Choroid plexus epithelial cell (primary cell): ENCODE measurements at places on chromosomes 5 and 9.

- no peak for DNase-seq
Measured at GRCh38 chr5:142946547-142947426, 176.6 kb downstream of the ARHGAP26 start.

DNA sequence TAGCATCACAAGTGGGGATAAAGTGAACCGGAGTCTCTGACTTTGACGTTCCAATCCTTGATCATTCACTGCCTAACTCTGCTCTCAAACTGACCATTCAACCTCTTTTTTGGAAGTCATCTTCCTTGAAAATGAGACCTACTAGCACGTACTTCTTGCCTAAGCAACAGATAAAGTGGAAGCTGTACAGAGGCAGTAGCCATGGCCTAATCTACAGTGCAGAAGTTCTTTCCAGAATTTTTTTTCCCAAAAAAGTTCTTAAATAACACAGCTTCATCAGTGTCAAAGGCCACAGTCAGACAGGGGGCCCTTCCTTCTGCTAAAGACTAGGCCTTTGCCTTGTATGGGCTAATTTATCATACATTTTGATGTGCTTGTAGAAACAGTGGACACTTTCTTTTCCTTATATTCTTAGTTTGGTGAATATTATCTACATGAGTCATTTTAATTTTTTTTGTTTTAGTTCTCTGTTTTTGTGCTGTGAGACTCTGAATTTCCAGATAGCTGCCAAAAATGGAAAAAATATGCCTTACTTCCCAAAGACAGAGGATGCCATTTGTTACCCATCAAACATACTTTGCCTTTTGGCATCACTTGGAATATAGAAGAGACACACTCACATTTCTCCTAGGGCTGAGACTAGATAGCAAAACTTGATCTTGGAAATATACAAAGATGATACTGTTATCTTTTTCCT is 96.3 kb upstream of the VCAN start:
- DNase-seq, result peak; percentile 16

GRCh38 chr5:91028499-91028956 is 354.6 kb downstream of the ARRDC3 start:
- DNase-seq, result no peak

GRCh38 chr9:21690561-21690960 is 111.9 kb upstream of the MTAP start:
- peak; percentile 54 for DNase-seq

DNA sequence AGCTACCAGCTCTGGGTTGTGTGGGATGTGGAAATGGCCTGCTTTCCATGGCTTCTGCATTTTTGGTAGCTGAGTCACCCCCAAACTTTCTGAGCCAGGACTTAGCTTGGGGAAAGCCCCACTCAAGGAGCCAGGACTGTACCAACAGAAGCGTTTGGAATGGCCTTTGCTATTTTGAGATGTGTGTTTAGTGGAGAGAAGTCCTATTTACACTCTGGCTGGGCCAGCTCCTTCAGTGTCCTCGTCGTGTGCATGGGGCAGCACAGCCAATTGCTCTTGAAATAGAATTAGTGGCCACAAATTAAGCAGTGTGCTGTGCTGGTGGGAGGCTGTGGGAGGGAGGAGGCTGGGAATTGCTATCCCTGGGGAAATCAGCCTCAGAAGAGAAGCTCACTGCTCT is 51.6 kb downstream of the ENTREP1 start:
- DNase-seq, result peak; percentile 82

DNA sequence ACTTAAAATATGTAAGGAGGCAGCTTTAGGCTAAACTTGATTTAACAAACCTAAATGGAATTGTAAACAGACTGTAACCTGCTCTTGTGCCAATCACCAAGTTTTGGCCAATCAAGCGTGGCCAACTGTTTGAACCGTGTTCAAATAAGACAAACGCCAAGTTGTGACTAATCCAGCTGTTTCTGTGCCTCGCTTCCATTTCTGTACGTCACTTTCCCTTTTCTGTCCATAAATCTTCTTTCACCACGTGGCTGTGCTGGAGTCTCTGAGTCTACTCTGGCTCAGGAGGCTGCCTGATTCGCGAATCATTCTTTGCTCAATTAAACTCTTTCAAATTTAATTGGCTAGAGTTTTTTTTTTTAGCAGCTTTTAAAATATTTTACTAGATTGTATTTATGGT is 71.3 kb downstream of the LIX1 start:
- no peak for DNase-seq

- DNase-seq, result no peak
Measured at GRCh38 chr5:113807427-113807991, 294.0 kb downstream of the YTHDC2 start.

DNA sequence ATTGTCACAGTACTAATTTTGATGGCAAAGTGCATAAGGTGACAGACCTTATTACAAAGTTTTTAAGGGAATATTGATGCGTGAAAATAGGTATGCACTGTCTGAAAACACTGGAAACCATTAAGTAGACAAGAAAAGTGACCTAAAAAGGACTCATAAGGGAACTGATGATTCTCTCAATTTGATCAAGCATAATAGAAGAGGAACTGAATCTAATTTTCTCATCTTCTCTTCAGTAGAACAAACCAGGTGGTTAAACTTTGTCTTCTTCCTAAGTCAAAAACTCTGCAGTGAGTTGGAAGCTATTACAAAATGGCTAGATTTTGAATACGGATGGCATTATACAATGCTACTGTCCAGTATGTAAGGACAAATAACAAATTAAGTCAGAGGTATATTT is 53.4 kb downstream of the RNF145 start:
- DNase-seq, result no peak

DNA sequence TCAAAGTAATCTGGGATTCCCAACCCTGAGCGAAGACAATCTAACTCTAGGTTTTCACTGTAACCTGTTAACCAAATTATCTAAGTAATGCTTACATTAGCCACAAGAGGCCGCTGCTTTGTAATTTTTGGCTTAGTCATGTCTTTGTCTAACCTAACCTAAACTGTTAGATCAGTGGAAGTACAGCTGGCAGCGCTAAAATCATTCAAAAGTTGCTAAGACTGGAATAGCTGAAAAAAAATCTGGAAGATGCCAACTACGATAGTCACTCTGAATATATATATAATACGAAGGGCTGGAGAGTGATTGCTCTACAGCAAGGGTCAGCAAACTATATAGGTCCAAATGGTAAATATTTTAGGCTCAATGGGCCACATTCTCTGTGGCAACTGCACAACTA is 60.2 kb downstream of the FBXO38 start:
- DNase-seq, result peak; percentile 84

- DNase-seq, result no peak
Measured at GRCh38 chr5:127019928-127020327, 10.4 kb downstream of the MARCHF3 start.

DNA sequence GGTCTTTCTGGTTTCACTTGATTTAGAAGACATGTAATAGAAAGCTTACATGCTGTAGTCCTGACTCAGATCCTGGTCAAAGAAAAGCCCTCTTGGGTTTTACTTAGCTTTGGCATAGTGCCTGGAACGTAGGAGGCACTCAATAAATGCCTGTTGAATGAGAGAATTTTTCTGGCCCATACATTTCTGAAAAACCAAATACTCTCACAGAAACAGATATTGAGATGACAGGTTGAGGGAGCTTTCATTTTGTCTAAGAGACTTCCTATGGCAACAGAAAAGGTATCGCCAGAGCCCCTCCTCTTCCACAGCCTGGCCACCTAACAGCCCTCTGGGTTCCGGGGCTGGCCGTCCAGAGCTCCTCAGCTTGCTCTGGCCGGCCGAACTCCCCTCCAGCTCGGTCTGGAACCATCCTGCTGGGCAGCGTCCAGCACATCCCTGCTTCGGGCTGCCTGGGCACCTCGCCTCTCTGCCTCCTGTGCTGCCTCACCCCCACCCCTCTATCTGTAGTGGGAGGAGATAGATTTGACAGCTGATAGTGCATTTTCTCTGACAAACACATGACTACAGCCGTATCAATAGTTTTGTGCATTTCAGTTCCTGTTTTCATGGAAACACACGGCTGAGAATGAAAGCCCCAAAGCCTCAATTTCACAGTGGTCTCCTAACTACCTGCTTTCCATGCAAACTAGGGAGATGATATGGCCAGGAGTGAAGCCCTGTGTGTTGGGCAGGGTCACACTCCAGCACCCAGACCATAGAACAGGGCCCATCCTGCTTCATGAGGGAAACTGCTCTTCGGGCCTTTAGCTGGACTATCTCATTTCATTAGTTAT is 1.1 kb downstream of the IL4 start:
- DNase-seq, result peak; percentile 97

DNA sequence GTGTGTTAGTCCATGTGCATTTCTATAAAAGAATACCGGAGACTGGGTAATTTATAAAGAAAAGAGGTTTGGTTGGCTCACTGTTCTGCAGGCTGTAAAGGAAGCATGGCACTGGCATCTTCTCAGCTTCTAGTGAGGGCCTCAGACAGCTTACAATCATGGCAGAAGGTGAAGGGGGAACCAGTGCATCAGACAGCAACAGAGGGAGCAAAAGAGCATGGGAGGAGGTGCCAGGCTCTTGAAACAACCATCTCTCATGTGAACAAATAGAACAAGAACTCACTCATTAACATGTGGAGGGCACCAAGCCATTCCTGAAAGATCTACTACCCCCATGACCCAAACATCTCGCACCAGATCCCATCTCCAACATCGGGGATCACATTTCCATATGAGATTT is 89.2 kb upstream of the IL33 start:
- DNase-seq, result no peak

DNA sequence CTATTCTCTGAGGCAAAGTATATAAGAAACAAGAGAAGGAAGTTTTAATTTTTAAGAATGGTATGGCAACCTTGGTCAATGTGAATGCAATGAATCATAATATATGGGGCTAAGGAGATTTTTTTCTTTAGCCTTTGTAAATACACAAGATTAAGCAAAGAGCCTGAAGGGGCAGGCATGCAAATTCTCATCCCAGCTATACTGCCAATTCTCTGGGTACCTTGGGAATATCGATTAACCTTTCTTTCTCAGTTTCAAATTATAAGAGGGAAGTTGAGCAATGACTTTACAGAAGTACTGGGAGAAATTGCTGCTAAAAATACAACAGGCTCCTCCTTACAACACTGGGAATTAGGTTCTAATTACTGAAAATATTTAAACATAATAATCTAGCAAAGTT is 97.5 kb downstream of the MRPS27 start:
- DNase-seq, result no peak

DNA sequence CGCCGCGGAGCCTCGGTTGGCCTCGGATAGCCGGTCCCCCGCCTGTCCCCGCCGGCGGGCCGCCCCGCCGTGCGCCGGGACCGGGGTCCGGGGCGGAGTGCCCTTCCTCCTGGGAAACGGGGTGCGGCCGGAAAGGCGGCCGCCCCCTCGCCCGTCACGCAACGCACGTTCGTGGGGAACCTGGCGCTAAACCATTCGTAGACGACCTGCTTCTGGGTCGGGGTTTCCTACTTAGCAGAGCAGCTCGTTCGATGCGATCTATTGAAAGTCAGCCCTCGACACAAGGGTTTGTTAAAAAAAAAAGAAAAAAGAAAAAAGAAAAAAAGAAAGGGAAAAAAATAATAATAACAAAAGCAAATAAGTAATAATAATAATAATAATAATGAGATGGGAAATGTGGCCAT is 112.8 kb downstream of the GCNT1 start:
- DNase-seq, result no peak

- DNase-seq, result no peak
Measured at GRCh38 chr5:82564963-82565362, 286.8 kb upstream of the RPS23 start.

DNA sequence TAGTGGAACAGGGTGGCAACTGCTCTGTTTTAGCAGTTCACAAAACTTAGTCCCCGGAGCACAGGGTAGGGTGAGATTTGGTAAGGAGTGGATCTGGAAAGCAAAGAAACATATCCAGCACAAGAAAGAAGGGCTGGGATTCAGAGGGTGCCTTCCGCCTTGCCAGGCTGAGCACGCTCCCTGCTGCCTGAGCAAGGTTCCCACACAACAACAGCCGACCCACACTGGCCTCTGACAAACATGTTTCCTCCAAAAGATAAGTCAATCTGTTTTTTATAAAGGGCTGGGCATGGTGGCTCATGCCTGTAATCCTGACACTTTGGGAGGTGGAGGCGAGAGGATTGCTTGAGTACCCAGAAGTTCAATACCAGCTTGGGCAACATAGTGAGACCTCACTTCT is 45.8 kb downstream of the RAB3C start:
- DNase-seq, result no peak

GRCh38 chr5:72141440-72142355 is 34.4 kb downstream of the MAP1B start:
- peak; percentile 95 for DNase-seq

DNA sequence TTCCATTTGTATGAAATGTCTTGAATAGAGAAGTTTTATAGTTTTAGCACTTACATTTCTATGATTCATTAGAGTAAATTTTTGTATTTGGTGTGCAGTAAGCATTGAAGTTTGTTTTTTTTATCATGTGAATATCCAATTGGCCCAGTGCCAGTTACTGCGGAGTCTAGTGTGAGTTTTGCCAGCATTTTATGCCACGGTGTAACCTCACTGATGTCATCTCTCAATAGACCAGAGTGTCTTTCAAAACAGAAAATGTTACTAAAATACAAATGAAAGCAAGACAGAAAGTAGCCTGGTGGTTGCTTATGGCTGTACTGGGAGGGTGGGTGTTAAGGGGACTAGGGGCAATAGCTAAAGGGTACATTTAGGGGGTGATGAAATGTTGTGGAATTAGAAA is 62.8 kb downstream of the IPPK start:
- peak; percentile 85 for DNase-seq

DNA sequence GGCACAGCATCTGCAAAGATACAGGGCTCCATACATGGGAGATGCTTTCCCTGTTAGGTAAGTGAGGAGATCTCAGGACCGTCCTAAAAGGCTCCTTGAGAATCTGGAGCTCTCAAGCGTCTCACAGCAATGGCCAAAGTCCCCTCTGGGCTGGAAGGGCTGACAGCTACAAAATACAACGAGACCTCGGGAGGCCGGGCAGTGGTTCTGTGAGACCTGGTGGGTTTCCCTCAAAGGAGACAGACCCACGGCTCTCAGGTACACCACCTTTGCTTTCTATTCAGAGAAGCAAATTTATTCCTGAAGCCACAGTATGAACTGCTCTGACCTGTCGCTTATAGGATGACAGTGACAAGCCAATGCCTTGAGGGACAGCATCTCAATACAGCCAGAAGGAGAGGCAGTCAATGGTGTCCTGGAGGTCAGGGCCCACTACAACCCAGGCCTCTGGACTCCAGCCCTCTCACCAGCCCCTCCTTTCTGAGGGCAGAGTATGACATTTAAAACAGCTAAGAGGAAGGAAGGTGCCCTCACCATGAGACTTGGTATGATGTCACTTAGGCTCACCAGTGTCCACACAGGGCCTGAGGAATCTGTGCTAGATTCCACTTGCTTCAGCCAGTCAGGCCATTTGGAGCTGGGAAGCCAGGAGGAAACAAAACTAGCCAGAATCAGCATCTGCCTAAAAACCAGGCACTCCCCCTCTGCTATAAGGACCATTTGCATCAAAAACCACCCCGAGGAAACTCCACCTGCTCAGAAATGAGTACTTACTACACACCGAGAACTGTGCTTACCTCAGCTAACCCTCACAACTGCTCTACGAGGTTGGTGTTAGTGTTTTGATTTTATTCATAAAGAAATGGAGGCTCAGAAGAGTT is 86.5 kb upstream of the FSTL4 start:
- DNase-seq, result no peak
